ENCODE measurements at places on chromosomes 3 and 15.

DNA sequence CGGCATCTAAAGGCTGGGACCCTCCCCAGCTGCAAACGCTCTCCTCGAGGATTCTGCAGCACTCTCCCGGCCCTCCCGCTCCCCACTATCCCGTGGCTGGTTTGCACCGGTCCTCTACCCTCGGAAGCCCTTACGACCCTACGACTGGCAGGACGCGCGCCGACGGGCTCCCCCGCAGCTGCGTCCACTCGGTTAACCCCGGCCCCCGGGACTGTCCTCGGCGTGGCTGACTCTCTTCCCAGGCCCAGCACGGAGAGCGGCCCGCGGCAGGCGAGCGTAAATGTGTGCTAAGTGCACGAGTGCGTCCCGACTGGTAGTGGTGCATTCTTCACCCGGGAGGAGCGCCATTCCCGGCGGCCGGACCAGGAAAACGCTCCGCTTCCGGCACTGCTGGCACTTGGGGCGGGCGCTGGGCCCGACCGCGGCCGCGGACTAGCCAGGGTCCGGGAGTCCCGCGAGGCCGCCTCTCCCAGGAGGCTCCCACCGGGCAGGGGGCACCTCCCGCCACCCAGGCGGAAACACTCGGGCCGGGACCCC is 508 bp downstream of the GORASP1 start:
- peak; percentile 38 for DNase-seq

DNA sequence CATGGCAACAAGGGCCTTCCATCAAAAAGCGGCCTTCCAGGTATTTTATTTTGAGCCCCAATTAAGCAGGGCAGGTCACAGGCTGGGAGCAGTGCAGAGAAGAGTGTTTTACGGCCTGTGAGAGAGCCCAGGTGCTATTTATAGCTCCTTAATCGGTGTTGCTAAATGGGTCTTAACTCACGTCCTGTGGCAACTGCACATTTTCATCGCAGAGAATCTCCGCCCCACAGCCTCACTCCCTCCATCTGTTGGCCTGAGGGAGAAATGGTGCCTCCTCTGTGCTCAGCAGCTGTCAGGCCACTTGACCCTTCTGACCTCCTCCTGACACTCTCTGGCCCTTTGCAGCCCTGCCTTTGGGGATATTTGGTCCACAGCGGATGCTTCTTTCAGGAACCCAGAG is 58.6 kb downstream of the SPSB4 start:
- DNase-seq = no peak

DNA sequence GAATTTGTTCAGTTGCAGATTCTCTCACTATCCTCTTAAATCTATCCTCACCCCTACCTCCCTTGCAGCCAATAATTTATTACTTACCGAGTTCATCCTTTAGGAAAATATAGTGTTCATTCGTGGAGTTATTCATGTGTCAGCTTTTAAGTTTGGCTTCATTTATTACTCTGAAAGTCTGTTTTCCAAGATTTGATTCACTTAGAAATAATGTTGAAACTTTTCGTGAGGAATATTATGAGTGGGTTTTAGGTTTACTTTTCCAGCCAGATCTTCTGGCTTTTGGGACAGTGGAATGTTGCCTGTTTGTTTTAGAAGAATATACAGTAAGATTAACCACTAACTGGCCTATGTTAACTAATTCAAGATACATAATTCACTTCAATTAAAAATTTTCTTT is 161.0 kb upstream of the CGNL1 start:
- no peak for DNase-seq

- no peak for DNase-seq
These were observed 24.3 kb downstream of the SUSD5 start for GRCh38 chr3:33194303-33194702.

GRCh38 chr3:43254125-43254524 is 32.2 kb upstream of the SNRK start:
- DNase-seq = no peak

- DNase-seq = peak; percentile 51
These were observed 36.0 kb downstream of the MNS1 start for GRCh38 chr15:56428821-56429458.

DNA sequence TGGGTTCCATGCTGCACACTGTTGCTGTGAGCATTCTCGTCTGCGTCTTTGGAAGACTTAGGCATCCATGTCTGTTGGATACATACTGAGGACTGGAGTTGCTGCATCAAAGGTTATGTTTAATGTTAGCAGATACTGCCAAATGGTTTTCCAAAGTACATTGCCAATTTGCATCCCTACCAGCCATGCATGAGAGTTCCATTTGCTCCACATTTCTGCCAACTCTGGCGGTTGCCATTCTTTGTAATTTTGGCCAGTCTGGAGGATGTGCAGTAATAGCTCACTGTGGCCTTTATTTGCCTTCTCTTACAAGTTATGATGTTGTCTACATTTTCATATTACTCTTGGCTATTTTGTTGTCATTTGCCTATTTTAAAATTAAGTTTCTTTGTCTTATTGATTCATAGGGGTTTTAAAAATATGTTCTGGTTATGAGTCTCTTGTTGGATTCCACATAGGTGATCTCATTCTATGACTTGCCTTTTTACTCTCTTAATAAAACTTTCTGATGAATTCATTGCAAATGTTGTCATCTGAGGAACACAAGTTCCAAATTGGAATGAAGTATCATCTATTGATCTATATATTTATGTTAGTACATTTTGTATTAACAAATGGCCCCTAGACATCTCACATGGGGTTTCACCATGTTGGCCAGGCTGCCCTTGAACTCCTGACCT is 42.1 kb downstream of the FBLN2 start:
- DNase-seq = no peak

GRCh38 chr3:100023150-100023549 is 91.2 kb downstream of the FILIP1L start:
- DNase-seq = no peak

GRCh38 chr15:59119625-59120024 is 14.7 kb downstream of the CCNB2 start:
- DNase-seq = no peak

GRCh38 chr3:108064293-108064887 is 26.4 kb downstream of the CD47 start:
- no peak for DNase-seq

Measured in fibroblast of mammary gland (primary cell).